Activated naive CD8-positive, alpha-beta T cell treated with anti-CD3 and anti-CD28 coated beads for 36 hours (primary cell): ENCODE measurements at places on chromosomes 2 and 18. TPM values are rescaled to one million over a fixed set of nuclear protein-coding genes. Genes with fewer than 3 reads are reported as not detected.
A peak's percentile ranks its signal among the peaks of the same experiment; 100 is the strongest.

PDCL3 gene
- 42.6 TPM for total RNA-seq

SMYD1 gene
- total RNA-seq: not detected

RNF144A gene
- 31.4 TPM for total RNA-seq

FEV gene
- total RNA-seq: not detected

BMP10 gene
- not detected for total RNA-seq

GRCh38 chr2:136116813-136117390 lies 1.0 kb downstream of the CXCR4 start:
- DNase-seq: peak; percentile 76
- peak overlapping the region; percentile 93 for H3K27ac ChIP-seq
- H3K36me3 ChIP-seq: peaks cover 37% of the 10 kb centered on the region

DNA sequence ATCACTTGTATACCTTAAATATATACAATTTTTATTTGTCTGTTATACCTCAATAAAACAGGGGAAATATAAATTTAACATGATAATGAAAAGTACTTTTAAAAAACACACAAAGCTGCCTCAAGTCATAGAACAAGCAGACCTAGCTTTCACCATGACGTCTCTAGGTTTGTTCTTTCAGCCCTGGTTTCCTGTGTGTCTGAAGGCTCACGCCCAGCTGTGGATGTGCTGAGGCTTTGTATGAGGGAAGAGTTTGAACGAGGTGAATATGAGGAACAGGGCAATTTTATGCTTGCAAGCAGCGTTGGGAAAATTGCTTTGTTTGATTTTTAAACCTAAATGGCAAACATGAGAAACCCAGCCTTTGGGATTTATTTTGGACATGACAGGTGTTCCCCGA lies 15.3 kb downstream of the SH3RF3 start:
- peaks cover 36% of the 10 kb centered on the region for H3K4me1 ChIP-seq
- H3K36me3 ChIP-seq: no peaks in the 10 kb centered on the region
- no peaks in the 10 kb centered on the region for H3K27me3 ChIP-seq
- H3K4me3 ChIP-seq: no peak overlapping the region
- DNase-seq: no peak

- H3K27ac ChIP-seq: no peak overlapping the region
- H3K36me3 ChIP-seq: no peaks in the 10 kb centered on the region
- H3K4me3 ChIP-seq: no peak overlapping the region
- DNase-seq: no peak
Observed at GRCh38 chr18:3967359-3968180, 487.5 kb downstream of the DLGAP1 start.

GRCh38 chr2:237987268-237987667 lies 20.5 kb downstream of the UBE2F start:
- peaks cover 52% of the 10 kb centered on the region for H3K36me3 ChIP-seq
- peaks cover 21% of the 10 kb centered on the region for H3K4me1 ChIP-seq
- H3K27ac ChIP-seq: no peak overlapping the region
- H3K27me3 ChIP-seq: no peaks in the 10 kb centered on the region
- H3K4me3 ChIP-seq: no peak overlapping the region
- DNase-seq: no peak

DNA sequence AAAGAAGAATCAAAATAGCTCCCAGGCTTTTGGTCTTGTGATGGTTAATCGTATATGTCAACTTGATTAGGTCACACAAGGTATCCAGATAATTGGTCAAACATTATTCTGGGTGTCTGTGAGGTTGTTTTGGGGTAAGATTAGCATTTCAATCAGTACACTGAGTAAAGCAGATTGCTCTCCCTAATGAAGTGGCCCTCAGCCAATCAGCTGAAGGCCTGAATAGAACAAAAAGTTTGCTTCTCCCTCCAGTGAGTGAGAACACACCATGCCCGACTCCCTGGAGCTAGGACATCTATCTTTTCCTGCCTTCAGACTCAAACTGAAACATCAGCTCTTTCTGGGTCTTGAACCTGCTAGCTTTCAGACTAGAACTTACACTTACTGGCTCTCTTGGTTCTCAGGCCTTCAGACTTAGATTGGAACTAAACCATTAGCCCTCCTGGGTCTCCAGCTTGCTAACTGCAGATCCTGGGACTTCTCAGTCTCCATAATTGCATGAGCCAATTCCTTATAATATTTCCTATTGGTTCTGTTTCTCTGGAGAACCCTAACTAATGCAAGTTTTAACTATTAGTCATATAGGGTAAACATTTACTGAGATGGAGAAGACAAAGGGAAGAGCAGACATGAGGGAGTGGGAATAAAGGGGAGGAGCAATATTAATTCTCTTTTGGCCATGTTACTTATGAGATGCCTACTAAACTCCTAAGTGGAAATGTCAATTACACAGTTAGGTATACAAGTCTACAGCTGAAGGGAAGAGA lies 25.5 kb downstream of the LNPK start:
- H3K4me1 ChIP-seq: no peaks in the 10 kb centered on the region
- no peaks in the 10 kb centered on the region for H3K27me3 ChIP-seq
- no peak overlapping the region for H3K4me3 ChIP-seq
- DNase-seq: no peak
- H3K27ac ChIP-seq: no peak overlapping the region

DNA sequence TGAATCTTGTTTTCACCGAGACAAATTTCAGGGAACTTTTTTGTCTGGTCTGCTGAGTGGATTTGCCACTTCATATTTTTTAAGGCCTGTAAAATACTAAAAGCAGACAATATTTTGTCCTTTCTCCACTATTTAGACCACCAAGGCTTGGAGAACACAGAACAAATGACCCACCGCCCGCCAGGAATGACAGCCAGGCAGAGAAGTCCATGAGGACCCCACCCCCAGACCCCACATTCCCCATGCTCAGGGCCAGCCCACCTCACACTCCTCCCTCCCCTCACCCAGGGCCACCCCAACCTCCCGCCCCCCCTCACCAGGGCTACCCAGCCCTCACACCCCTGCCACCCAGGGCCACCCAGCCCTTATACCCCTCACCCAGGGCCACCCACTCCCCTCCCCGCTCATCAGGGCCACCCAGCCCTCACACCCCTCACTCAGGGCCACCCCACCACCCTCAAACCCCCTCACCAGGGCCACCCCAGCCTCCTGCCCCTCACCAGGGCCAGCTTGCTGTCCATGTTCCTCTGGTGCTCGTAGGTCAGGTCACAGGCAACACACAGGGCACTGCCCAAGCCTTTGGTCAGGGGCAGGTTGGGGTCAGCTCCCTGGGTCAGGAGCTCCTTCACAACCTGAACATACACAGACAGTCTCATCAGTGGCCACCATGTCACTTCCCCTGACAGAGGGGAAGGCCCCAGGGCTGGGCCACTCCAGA lies 50.6 kb downstream of the ANKMY1 start:
- H3K36me3 ChIP-seq: peaks cover 8% of the 10 kb centered on the region
- H3K4me3 ChIP-seq: no peak overlapping the region
- DNase-seq: no peak
- no peaks in the 10 kb centered on the region for H3K4me1 ChIP-seq
- no peaks in the 10 kb centered on the region for H3K27me3 ChIP-seq
- H3K27ac ChIP-seq: no peak overlapping the region

GRCh38 chr2:72117718-72118117 lies 29.9 kb downstream of the CYP26B1 start:
- H3K4me1 ChIP-seq: no peaks in the 10 kb centered on the region
- DNase-seq: no peak
- no peak overlapping the region for H3K27ac ChIP-seq

- no peak for DNase-seq
- H3K27ac ChIP-seq: no peak overlapping the region
- H3K36me3 ChIP-seq: no peaks in the 10 kb centered on the region
- H3K4me3 ChIP-seq: no peak overlapping the region
- no peaks in the 10 kb centered on the region for H3K27me3 ChIP-seq
- H3K4me1 ChIP-seq: no peaks in the 10 kb centered on the region
Observed at GRCh38 chr2:137255990-137256389, 490.6 kb downstream of the THSD7B start.

GRCh38 chr2:108934583-108935245 lies 54.3 kb downstream of the EDAR start:
- H3K4me3 ChIP-seq: no peak overlapping the region
- H3K27ac ChIP-seq: no peak overlapping the region
- H3K4me1 ChIP-seq: peaks cover 19% of the 10 kb centered on the region
- H3K27me3 ChIP-seq: no peaks in the 10 kb centered on the region

GRCh38 chr2:29235411-29235810 lies 120.2 kb downstream of the CLIP4 start:
- no peaks in the 10 kb centered on the region for H3K4me1 ChIP-seq
- no peak overlapping the region for H3K27ac ChIP-seq
- no peak overlapping the region for H3K4me3 ChIP-seq
- H3K36me3 ChIP-seq: no peaks in the 10 kb centered on the region
